Activated CD4-positive, alpha-beta T cell treated with anti-CD3 and anti-CD28 coated beads, Interleukin-2, Interleukin-4, amounts not matched to agents 100 ng/mL and 50 ng/mL, durations not matched to agents 16 hours and 8 hours (primary cell): ENCODE measurements at places on chromosomes 13 and 19.

- no peak for DNase-seq
Measured at GRCh38 chr19:48968179-48968661, 3.1 kb downstream of the FTL start.

DNA sequence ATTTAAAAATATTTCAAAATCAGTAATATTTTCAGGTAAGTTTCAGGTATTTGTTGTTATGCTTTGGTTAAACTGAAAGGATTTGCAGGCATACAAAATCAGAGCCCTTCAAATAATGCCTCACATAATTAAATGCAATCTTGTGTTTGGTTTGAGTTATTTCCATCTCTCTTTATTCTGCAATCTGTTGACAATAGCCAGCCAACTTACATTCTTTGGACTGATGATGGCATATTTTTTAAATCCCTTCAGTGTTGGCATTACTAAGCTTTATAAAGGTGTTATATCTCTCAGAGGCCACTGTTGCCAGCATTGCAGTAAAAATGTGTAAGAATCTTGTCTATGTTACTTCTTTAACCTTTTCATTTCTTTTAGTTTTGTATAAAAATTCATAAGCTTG is 257.2 kb upstream of the RFC3 start:
- no peak for DNase-seq

- DNase-seq = peak; percentile 60
Measured at GRCh38 chr19:4870025-4870700, 2.7 kb upstream of the PLIN3 start.

DNA sequence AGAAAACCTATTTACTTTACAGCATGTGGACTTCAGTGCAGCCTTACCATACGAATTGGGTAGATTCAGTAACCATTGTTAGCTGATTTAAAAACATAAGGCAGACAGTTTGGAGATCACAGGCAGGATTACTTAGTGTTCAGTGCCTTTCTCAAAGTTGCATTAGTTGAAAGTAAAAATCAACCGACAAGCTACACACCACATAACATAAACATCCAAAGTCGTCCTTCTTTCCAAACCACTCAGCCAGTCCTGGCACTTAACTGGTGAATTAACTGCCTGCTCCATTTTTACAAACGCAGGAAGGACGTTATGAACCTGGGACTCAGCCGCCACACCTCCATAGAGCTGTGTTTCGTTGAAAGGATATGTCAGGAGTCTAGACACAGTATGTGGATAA is 91.4 kb downstream of the COL4A1 start:
- no peak for DNase-seq

- DNase-seq = no peak
Measured at GRCh38 chr19:3516675-3517207, 10.6 kb downstream of the FZR1 start.

DNA sequence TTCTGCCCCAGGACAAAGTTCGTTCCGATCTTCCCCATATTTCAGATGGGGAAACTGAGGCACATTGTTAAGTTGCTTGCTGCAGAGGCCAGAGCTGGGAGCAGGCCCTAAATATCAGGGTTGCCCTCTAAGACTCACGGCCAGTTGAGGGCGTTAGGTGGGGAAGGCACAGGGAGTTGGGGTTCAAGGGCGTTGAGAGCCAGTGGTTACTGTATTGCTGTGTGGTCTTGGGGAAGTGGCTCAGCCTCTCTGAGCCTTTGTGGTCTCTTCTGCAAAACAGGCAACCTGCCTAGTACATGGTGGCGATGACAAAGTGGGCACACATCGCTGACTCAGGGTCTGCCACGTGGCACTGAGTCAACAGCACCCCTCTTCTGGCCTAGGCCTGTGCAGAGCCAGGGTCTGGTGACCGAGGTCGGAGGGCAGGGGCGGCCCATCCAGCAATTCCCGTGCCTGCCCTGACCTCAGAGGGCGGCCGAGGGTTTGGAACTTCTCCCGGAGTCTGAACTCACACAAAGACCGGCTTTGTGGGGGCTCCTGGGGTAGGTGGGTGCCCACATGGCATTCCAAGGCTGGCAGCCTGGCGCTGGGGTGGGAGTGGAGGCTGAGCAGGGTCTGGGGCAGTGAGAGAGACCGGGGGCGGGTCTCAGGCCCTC is 10.2 kb downstream of the TNFAIP8L1 start:
- no peak for DNase-seq

DNA sequence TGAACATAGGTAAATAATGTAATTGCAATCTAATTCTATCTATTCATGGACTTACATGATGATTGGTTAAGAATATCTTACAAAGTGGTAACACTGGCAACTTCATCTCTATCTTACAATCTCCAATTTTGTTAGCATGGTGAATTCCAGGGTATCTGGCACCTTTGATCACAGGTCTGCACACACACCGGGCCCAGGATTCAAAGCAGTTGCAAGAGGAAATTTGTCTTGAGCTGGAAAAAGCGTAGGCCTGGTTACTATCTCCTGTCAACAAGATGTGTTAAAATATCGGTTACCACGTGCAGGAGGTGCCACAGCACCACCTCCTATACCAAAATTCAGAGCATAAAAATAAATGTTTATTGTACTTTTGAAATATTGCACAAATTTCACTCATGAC is 2428.4 kb downstream of the PCDH9 start:
- no peak for DNase-seq

- peak; percentile 58 for DNase-seq
Measured at GRCh38 chr19:43651758-43652545, 12.3 kb upstream of the CADM4 start.

- no peak for DNase-seq
Measured at GRCh38 chr19:27891411-27891810, 1321.5 kb downstream of the UQCRFS1 start.

DNA sequence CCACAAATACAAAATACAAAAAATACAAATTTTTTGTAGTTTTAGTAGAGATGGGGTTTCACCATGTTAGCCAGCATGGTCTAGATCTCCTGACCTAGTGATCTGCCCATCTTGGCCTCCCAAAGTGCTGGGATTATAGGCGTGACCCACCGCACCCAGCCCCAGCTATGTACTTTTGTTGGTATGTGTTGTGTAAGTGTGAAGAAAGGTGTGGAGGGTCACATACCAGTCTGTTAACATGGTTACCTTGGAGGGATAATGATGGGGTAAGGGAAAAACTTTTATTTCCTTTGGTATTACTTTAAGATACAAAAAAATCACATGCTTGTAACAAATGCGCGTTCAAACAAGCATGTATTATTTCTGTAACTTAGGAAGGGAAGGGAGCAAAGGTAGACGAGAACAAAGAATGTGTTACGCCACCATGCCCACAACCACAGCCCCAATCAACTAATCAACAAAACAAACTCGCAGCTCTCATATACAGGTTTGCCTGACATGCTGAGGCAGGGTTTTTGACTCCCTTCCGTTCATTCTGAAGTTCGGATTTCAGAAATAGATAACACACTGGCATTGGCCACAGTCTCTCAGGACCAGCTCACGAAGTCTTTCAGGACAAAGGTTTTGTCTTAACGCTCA is 13.5 kb upstream of the VWA8 start:
- no peak for DNase-seq

- no peak for DNase-seq
Measured at GRCh38 chr13:20848203-20848602, 54.3 kb downstream of the XPO4 start.

- no peak for DNase-seq
Measured at GRCh38 chr13:32173881-32174280, 141.3 kb downstream of the ZAR1L start.

DNA sequence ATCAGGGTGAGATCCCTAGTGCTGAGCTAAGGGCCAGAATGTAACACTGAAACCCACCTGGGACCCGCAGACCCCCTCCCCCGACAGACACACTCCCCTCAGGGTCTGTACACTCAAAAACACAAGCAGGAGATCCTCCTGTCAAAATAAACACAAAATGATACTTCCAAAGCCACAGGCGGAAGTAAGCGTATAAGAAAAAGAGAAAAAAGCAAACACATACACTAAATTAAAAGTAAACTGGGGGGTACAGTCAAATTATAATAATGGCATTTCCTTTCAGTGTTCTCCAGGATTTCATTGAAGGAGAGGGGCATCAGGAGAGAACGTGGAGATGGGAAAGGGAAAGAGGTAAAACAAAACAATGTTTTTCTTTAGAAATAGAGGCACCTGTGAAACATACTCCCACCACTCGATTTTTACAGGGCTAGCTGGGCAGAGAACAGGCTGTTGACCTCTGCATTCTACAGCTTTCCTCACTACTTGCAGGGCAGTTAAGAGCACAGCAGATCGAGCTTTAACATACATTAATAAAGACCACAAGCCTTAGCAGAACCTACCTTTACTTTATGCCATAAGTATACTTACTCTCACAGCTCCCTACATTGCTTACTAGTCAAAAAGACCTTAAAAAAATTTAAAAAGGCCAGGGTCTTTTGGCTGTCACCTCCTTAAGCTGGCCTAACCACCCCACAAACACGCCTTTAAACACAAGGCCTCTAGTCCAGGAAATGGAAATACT is 5.3 kb downstream of the ZIC5 start:
- DNase-seq = no peak

DNA sequence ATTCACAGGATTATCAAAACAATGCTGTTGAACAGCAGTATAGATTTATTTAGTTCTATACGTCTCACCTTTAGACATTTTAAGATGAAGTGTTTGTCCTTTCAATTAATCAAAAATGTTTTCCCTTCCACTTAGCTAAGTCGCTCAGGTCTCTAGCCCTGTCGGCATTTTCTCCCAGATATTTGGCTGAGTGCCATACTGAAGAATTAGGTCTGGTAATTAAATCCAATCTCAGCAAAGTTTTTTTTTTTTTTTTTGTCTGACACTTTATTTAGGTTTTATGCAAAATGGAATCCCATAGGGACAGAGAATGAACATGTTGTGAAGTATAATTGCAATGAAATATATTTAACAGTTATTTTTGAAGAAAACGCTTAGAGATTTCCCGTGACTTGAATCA is 44.1 kb downstream of the RFC3 start:
- no peak for DNase-seq

DNA sequence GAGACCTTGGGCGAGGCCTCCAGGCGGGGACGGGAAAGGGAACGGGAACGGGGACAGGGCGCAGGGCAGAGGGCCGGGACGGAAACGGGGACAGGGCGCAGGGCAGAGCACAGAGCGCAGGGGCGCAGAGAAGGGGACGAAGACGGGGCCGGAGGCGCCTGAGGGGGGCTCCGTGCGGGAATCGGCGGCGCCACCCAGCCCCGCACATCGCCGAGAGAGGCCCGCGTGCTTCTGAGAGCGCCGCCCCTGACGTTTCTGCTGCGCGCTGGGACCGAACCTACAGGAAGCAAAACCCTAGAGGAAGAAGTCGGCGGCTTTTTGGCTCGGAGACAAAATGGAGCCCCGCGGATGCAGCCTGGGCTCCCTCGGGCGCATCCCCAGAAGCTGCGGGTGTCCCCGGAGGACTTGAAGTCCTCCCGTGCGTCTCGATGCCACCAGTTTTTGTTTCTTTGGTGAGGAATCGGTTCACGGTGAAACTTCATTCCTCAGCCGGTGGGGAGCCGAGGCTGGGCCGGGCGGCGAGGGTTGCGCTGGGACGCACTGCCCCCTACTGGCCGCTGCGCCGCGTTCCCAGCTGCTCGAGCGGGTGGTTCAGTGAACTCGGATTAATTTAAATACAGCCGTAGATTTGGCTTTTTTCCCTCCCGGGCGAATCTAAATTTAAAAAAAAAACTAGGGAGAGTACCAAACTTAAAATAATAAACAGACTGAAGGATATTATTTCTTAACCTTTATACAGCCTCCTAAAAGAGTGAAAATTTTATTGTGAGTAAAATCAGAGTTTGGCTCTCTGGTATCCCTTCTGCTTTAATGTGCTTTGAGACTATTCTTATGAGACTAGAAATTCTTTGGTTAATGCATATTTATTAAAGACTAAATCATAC is 350.0 kb upstream of the ARGLU1 start:
- DNase-seq = peak; percentile 69

- DNase-seq = no peak
Measured at GRCh38 chr13:73934215-73934641, 200.0 kb downstream of the KLF12 start.

- no peak for DNase-seq
Measured at GRCh38 chr13:97339019-97339987, 94.7 kb upstream of the RAP2A start.

GRCh38 chr19:23855676-23856075 is 59.0 kb upstream of the ZNF726 start:
- no peak for DNase-seq

DNA sequence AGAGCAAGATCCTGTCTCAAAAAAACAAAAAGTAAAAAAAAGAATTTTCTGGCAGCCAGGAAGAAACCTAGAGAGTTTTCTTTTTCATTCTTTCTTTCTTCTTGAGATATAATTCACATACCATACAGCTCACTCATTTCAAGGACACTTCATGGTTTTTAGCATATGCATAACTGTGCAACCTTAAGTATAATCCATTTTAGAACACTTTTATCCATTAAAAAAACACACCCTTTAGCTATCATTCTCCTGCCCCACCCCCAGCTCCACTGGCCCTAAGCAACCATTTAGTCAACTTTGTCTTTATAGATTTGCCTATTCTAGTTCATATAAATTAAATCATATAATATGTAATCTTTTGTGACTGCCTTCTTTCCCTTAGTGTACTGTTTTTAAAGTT is 8.1 kb upstream of the IPO5 start:
- no peak for DNase-seq

DNA sequence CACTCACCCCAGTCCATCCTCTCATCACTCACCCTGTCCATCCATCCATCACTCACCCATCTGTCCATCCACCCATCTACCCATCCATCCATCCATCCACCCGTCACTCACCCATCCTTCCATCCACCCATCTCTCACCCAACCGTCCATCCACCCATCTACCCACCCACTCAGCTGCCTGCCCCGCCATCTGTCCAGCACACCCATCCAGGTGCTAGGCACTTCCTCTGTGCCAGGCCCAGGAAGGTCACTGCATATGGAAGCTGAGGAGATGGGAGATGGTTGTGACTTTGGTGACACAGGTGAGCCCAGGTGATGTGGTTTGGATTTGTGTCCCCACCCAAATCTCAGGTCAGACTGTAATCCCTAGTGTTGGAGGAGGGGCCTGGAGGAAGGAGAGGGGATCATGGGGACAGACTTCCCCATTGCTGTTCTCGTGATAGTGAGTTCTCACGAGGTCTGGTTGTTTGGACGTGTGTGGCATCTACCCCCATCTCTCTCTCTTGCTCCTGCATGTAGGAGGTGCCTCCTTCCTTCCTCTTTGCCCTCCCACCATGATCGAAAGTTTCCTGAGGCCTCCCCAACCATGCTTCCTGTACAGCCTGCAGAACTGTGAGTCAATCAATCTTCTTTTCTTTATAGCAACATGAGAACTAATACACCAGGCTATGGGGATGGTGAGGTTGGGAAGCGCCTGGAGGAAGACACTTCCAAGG is 15.9 kb upstream of the C13orf46 start:
- no peak for DNase-seq

- no peak for DNase-seq
Measured at GRCh38 chr19:43470288-43470687, 4.9 kb upstream of the LYPD3 start.
